ENCODE measurements at places on chromosomes 13 and 19.

- no peak for DNase-seq
These were observed 93.3 kb downstream of the OLFM4 start for GRCh38 chr13:53121919-53122318.

- DNase-seq: no peak
These were observed 25.6 kb upstream of the ZNF681 start for GRCh38 chr19:23784274-23784673.

GRCh38 chr19:45305421-45305820 is 17.3 kb downstream of the CKM start:
- DNase-seq: no peak

- no peak for DNase-seq
These were observed 5.8 kb upstream of the HSPH1 start for GRCh38 chr13:31167490-31167889.

DNA sequence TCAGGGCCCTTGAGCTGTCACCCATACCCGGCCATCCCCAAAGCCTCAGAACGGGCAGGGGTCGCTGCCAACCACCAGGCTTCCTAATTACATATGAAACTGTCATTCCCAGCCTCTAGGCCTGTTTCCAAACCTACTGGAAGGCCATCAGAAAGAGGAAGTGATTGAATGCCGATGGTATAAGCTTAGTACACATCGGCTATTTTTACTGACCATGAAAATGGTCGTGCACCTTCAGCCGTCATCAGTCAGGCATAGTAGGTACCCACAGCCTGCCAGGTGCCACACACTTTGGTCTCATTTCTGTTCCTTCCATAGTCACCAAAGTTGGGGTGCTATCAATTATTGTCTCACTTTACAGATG is 10.2 kb downstream of the KRI1 start:
- no peak for DNase-seq

DNA sequence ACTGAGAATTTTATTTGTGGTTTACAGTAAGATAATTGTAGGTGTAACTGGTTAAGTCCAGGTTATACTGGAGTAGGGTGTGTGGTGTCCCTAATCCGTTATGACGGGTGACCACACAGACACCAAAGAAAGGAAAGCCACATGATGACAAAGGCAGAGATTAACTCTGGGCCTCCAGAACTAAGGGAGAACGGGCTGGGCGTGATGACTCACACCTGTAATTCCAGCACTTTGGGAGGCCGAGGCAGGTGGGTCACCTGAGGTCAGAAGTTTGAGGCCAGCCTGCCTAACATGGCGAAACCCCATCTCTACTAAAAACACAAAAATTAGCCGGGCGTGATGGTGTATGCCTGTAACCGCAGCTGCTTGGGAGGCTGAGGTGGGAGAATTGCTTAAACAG is 10.2 kb upstream of the FUT2 start:
- DNase-seq: peak; percentile 32

- DNase-seq: peak; percentile 39
These were observed 1.3 kb downstream of the ICAM5 start for GRCh38 chr19:10290876-10291553.

GRCh38 chr19:14375055-14375581 is 6.1 kb upstream of the ADGRE5 start:
- DNase-seq: no peak

- DNase-seq: no peak
These were observed 40.0 kb downstream of the ZNF331 start for GRCh38 chr19:53577968-53578367.

GRCh38 chr19:36687214-36688056 is at the start of gene ZNF567:
Gene ZNF567, plus strand, starts transcription at chr19:36687612. Its CDS starts 7,256 bp downstream, at chr19:36694868.
- peak; percentile 96 for DNase-seq
